ENCODE measurements at places on chromosomes 7 and 10. TPM values are rescaled to one million over a fixed set of nuclear protein-coding genes. Genes with fewer than 3 reads are reported as not detected.
A peak's percentile ranks its signal among the peaks of the same experiment; 100 is the strongest.

GRCh38 chr10:6204341-6205191 is 1.8 kb downstream of the PFKFB3 start:
- H3K4me1 ChIP-seq, result peaks cover 44% of the 10 kb centered on the region
- DNase-seq, result no peak
- peaks cover 13% of the 10 kb centered on the region for H3K27me3 ChIP-seq
- peak overlapping the region; percentile 35 for H3K27ac ChIP-seq
- peak overlapping the region; percentile 66 for H3K4me3 ChIP-seq

DNA sequence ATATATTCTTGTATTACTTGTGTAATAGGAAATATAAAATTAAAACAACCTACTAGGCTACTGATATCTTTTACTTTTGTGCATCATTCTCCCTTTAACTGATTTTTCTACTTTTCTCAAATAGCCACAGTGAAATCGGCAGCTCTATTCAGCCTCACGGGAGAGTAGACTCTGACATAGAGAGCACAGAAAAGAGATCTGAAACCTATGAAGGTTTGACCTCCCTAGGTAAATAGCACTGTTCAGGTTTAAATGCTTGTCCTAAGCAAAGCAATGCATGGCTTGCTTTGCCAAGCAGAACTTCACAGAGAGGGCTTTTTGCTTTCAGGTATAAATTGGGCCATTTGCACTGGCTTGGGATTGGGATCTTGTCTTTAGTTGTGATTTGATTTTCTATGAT is 53.1 kb downstream of the ACADSB start:
- DNase-seq, result no peak
- H3K27me3 ChIP-seq, result no peaks in the 10 kb centered on the region
- H3K27ac ChIP-seq, result no peak overlapping the region
- H3K4me3 ChIP-seq, result no peak overlapping the region
- H3K4me1 ChIP-seq, result no peaks in the 10 kb centered on the region

- H3K27ac ChIP-seq, result no peak overlapping the region
- no peak for DNase-seq
- H3K4me1 ChIP-seq, result peaks cover 4% of the 10 kb centered on the region
- H3K27me3 ChIP-seq, result no peaks in the 10 kb centered on the region
Observed at GRCh38 chr7:105222953-105223352, 165.8 kb downstream of the SRPK2 start.

DNA sequence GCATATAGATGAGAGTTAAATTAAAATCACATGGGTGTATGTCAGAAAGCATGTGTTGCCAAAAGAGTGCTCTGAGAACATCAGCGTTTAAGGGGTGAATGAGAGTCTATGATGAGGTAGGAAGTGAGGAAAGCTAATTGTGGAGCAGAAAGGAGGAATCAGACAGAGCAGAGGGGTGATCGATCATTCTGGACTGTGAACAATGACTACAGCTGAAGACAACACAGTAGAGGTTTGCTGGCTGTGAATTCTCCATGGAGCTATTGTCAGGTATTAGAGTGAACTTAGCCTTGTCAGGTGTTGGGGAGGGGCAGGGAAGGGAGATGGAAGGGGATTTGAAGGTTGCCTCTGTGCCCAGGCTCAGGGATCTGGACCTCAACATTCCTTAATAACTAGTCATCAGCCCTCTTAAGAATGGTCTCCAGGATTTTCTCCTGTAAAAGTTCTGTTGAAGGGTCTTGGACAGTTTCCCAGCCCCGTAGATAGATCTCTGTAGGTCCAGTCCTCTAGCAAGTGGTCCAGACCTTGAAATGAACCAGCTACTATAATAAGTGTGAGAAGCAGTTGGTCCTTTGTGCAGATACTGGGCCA is 57.1 kb downstream of the KIF5B start:
- no peak for DNase-seq
- H3K4me3 ChIP-seq, result no peak overlapping the region
- H3K27ac ChIP-seq, result peak overlapping the region; percentile 49
- peaks cover 13% of the 10 kb centered on the region for H3K4me1 ChIP-seq
- no peaks in the 10 kb centered on the region for H3K36me3 ChIP-seq

DNA sequence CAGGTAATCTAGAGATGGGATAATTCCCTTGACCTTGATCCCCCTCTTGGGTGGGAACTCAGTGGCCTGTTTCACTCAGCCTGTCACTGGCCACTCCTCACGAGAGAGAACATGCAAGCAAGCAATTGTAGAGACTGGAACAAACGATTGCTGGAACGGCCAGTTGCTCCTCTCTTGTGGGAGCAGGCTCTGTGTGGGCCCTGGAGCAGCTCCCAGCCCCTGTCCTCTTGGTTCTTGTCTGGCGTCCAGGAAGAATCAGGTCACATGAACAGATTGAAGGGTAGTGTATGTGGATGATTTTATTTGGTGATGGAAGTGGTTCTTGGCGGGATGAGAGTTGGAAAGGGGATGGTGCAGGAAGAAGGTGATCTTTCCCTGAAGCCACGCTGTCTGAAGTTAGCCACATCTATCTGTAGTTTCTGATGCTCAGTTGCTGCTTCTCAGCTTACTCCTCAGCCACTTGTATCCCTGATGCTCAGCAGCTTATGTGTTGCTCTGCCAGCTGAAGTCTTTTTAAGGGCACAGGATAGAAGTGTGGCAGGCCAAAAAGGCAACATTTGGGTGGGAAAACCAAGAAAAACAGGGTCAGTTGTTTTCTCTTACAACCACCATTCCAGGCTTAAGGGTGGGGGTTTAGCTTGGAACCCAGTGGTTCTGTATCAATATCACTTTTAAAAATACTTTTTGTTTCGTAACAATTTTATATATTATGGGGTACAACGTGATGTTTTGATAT is 15.9 kb downstream of the RNF133 start:
- no peak for DNase-seq
- H3K27ac ChIP-seq, result no peak overlapping the region
- H3K36me3 ChIP-seq, result no peaks in the 10 kb centered on the region
- H3K4me1 ChIP-seq, result no peaks in the 10 kb centered on the region

DNA sequence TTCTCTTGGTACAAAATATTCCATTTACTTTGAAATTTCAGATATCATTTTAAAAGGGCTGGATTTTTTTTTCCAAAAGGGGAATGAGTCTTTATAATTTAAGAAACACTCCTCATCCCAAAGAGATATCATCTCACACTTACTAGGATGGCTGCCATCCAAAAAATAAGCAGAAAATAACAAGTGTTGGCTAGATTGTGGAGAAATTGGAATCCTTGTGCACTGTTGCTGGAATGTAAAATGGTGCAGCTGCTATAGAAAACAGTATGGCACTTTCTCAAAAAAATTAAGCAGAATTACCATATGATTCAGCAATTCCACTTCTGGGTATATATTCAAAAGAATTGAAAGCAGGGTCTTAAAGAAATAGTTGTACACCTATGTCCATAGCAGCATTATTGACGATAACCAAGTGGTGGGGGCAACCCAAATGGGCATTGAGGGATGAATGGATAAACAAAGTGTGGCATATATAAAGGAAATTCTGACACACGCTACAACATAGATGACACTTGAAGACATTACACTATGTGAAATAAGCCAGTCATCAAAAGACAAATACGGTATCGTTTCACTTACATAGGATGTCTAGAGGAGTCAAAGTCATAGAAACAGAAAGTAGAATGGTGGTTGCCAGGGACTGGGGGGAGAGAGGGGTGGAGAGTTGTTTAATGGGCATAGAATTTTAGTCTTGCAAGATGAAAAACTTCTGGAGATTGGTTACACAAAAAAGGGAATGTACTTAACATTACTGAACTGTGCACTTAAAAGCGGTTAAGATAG is 53.8 kb downstream of the LSM5 start:
- no peak for DNase-seq
- peaks cover 2% of the 10 kb centered on the region for H3K27me3 ChIP-seq
- H3K27ac ChIP-seq, result no peak overlapping the region
- H3K36me3 ChIP-seq, result no peaks in the 10 kb centered on the region
- H3K4me3 ChIP-seq, result no peak overlapping the region

GRCh38 chr10:47317251-47317650 is 5.0 kb upstream of the GDF2 start:
- peaks cover 7% of the 10 kb centered on the region for H3K4me1 ChIP-seq
- no peak overlapping the region for H3K27ac ChIP-seq

DNA sequence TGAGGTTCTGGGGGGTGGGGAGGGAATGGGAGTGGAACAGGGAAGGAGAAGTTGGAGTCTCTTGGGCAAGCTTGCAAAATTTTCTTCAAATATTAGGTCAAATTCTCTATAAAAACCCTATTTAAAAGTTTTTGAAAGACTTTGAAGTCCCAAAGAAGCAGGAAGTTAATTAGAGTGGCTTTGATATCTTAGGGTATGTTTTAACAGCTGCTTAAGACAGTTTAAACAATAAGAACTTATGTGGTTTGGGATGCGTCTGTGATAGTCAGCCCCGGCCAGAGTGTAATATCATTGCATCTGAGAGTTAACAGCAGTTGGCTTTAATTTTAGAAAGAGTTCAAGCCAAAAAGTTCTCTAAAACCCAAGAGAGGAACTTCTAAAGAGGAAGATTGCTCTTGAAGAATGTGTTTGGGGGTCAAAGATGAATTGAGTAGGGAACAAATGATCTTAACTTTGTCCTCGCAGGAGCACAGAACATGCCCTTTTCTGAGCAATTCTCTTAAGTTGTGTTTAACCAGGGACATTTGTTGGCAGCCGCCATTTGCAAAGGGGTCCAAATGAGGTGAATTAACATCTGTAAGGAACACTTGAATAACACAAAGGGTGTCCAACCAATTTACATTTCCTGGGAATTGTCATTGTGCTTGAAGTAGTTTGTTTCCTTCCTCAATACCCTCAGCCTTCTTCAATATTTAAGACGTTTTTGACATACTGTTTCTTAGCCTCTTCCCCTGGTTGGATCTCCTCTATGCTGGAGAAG is 182.4 kb downstream of the PTEN start:
- no peaks in the 10 kb centered on the region for H3K36me3 ChIP-seq
- H3K27ac ChIP-seq, result peak overlapping the region; percentile 37
- no peaks in the 10 kb centered on the region for H3K4me1 ChIP-seq
- H3K27me3 ChIP-seq, result no peaks in the 10 kb centered on the region

- H3K27ac ChIP-seq, result no peak overlapping the region
- DNase-seq, result no peak
- H3K27me3 ChIP-seq, result no peaks in the 10 kb centered on the region
- H3K36me3 ChIP-seq, result peaks cover 6% of the 10 kb centered on the region
- no peak overlapping the region for H3K4me3 ChIP-seq
Observed at GRCh38 chr10:103802081-103802480, 53.3 kb downstream of the SH3PXD2A start.

GRCh38 chr10:63935705-63936104 is 414.5 kb downstream of the REEP3 start:
- no peak overlapping the region for H3K27ac ChIP-seq
- H3K4me1 ChIP-seq, result no peaks in the 10 kb centered on the region
- no peaks in the 10 kb centered on the region for H3K36me3 ChIP-seq
- DNase-seq, result no peak
- no peaks in the 10 kb centered on the region for H3K27me3 ChIP-seq

DNA sequence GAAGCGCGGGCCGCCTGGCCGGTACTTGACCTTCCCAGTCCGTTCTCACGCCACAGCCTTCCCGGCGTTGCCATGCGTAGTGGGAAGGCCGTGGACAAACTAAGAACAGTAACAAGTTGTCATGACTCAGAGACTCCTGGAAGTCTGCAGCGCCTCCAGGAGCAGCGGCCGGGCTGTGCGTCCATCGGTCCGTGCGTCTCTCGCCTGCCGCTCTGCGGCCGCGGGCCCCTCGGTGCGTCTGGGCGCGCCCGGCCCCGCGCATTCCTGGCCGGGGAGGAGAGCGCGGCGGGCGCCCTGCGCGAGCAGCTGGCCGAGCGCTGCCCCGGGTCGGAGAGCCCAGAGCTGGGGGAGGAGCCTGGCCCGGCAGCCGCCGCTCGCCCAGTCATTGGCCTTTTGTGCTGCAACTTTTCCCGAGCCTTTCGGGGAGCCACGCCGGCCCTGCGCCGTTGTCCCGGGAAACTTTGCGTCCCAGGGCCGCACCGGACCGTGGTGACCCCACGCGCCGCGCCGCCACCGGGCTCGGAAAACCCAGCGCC is 123.7 kb downstream of the TACC2 start:
- H3K27ac ChIP-seq, result peak overlapping the region; percentile 88
- H3K36me3 ChIP-seq, result no peaks in the 10 kb centered on the region
- peaks cover 21% of the 10 kb centered on the region for H3K4me1 ChIP-seq

DNA sequence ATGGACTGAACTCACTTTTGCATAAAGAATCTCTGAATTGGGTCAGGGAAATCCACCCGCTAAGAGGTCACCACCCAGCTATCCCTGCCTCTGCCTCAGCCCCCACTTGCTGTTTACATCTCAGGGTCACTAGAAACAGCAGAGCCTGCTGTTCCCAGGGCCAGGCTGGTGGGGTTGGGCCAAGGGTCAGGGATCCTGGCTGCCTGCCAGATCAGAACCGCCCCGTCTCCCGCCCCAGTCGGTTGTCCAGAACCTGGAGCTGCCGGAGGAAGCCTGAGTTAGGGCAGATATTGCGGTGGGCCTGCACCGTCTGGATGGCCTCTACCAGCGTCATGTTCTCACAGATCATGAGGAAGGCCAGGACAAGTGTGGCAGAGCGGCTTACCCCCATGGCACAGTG is 17.0 kb upstream of the SAMD8 start:
- H3K4me3 ChIP-seq, result no peak overlapping the region
- H3K4me1 ChIP-seq, result peaks cover under 1% of the 10 kb centered on the region
- no peak for DNase-seq
- no peaks in the 10 kb centered on the region for H3K36me3 ChIP-seq

DNA sequence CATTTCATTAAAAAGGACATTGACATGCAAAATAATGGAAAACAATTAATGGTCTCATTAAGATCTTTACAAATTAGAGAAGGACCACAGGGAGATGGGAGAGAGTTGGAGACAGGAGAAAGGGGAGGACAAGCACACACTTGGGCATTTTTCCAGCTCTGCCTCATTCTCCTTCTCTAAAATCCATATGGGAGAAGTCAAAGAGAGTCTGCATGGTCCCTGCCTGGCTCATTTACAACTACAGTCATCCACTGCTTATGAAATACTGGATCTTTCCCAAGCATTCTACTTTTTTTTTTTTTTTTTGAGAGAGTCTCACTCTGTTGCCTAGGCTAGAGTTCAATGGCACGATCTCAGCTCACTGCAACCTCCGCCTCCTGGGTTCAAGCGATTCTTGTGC is 518.9 kb upstream of the CELF2 start:
- no peaks in the 10 kb centered on the region for H3K27me3 ChIP-seq
- H3K4me3 ChIP-seq, result no peak overlapping the region
- no peak overlapping the region for H3K27ac ChIP-seq
- no peaks in the 10 kb centered on the region for H3K4me1 ChIP-seq

GRCh38 chr10:132229834-132230556 is 43.2 kb downstream of the DPYSL4 start:
- DNase-seq, result no peak
- H3K4me3 ChIP-seq, result no peak overlapping the region
- peaks cover 59% of the 10 kb centered on the region for H3K36me3 ChIP-seq
- H3K4me1 ChIP-seq, result peaks cover 22% of the 10 kb centered on the region

DNA sequence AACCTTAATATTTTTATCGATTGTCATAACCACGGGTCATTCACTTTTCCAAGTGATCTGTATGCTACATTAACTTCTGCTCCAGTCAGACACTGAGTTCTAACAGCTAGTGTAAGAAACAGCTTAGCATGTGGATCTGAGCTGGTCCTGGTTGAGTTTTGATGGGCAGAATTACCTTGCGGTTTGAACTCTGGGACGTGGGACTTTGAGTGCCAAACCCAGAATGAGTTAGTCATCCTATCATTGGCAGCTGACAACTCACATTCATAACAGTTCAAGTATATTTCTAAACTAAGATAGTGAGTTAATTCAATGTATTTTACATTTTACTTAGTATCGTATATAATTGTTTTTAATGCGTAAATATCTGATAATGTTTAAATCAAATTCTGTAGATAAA is 43.2 kb downstream of the C7orf33 start:
- no peak overlapping the region for H3K27ac ChIP-seq
- DNase-seq, result no peak
- H3K4me1 ChIP-seq, result no peaks in the 10 kb centered on the region
- no peaks in the 10 kb centered on the region for H3K36me3 ChIP-seq
- H3K4me3 ChIP-seq, result no peak overlapping the region

PPP1R17 gene
- total RNA-seq, result 1.2 TPM

PSTK gene
- total RNA-seq, result 9.0 TPM

Data from spinal cord (tissue), 10 donors.